ENCODE measurements at places on chromosomes 1 and 21. TPM values are rescaled to one million over a fixed set of nuclear protein-coding genes. Genes with fewer than 3 reads are reported as not detected.

- H3K4me3 ChIP-seq, result no peak overlapping the region
- H3K4me1 ChIP-seq, result peaks cover 18% of the 10 kb centered on the region
- no peak overlapping the region for H3K27ac ChIP-seq
- DNase-seq, result no peak
These were observed 75.8 kb downstream of the ATP5PO start for GRCh38 chr21:33839806-33840205.

The FCRL1 gene
- not detected for total RNA-seq

The SIPA1L2 gene
- 146 TPM for total RNA-seq

DNA sequence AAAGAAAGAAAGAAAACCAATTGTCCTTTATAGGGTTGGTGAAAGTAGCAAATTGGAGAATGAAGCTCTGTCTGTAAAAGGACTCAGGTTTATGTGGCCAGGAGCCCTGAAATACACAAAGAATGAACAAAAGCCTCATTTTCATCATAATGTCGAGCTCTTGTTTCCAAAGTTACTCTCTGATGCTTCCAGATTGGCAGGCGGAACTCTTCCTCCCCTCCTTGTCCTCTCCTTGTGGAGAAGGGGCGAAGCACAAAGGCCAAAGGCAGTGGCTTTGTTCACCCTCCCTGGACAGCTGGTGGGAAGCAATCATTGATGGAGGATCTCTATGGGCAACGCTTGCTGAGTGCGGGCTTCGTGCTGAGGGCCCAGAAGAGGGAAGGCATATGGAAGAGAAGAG is 5.6 kb downstream of the CA6 start:
- no peaks in the 10 kb centered on the region for H3K27me3 ChIP-seq
- H3K4me3 ChIP-seq, result no peak overlapping the region
- H3K36me3 ChIP-seq, result no peaks in the 10 kb centered on the region
- peaks cover 10% of the 10 kb centered on the region for H3K4me1 ChIP-seq

- no peak overlapping the region for H3K27ac ChIP-seq
- no peaks in the 10 kb centered on the region for H3K27me3 ChIP-seq
- no peak for DNase-seq
These were observed 13.1 kb upstream of the EVI5 start for GRCh38 chr1:92797961-92798360.

- no peaks in the 10 kb centered on the region for H3K36me3 ChIP-seq
- no peak for DNase-seq
- H3K4me1 ChIP-seq, result no peaks in the 10 kb centered on the region
- no peak overlapping the region for H3K27ac ChIP-seq
- H3K27me3 ChIP-seq, result no peaks in the 10 kb centered on the region
- H3K4me3 ChIP-seq, result no peak overlapping the region
These were observed 56.9 kb downstream of the TRABD2B start for GRCh38 chr1:47940326-47940725.
